ENCODE measurements at places on chromosomes 7 and 10.

DNA sequence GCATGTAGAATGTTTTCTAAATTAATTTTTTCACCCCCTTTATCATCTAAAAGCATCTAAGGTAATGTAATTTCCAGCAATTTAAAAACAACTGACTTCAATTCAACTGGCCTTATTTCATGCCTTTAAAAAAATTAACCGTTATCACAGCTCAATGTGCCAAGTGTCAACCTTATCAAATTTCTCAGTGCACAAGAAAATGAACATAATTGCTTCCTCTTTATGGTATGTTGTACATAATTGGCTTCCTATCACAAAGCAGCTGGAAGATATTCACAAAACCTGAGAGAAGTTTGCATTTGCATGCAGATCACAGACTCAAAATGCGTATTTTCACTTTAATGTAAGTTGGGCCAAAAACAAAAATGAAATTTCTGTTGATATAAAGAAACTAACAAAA is 966.4 kb downstream of the GRM8 start:
- no peak for DNase-seq

DNA sequence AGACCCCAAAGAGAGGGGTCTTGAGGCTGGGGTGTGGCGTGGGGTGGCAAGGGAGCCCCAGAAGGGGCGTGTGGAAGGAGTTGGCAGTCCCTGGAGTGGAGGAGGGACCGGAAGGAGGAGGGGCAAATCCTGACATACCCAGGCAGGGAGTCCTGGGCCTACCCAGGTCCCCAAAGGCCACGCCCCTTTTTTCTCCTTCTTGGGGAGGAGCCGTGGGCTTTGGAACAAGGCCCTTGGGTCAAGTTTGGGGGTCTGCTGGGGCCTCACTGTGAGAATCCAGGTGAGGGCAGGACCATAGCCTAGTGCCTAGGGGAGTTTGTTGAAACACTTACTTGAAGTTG is 1.2 kb upstream of the SMARCD3 start:
- no peak for DNase-seq

DNA sequence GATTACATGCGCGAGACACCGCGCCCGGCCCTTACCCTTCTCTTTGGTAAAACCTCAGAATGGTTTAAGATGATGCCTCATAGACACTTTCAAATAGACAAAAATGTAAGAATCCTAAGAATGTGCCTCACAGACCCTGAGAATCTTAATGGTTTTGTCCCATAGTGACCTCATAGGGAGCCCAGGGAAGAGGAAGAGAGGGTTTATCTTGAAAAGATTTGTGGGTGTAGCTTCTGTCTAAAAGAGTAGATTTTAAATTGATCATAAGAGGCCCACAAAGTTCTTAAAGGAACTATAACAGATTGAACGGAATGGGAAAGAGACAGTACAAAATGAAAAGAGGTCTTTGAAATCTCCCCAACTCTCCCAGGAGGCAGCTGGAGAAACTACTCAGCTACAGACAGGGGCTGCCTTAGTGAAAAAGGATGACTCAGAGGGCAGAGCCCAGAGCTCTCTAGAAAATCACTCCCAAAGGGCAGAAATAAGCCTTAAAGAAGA is 220.6 kb downstream of the ADRA2A start:
- DNase-seq: no peak

DNA sequence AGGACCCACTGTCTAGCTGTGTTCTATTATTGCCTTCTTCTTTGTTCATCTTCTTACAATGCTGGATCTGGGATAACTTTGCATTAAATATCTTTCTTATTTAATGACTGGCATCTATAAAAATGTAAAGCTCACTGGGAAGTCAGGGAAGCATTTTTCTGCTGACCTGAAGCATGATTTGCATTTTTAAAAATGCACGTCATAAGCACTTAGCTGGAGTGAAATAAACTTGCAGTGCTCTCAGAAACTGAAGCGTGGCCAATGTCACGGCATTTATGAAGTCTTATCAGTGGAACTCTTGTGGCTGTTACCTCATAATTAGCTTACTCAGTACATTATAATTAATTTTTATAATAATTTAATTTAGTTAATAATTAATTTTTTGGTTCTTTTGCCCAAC is 59.1 kb downstream of the FRMD4A start:
- DNase-seq: no peak

Data from T-helper 22 cell (primary cell).